HT-29 (cell line): ENCODE measurements at places on chromosomes 5 and 9. TPM values are rescaled to one million over a fixed set of nuclear protein-coding genes. Genes with fewer than 3 reads are reported as not detected.

ACSL6 gene
- total RNA-seq, result not detected in 2 replicates

RGMB gene
- 14.3 and 16.8 TPM in 2 replicates for total RNA-seq

SPINK13 gene
- not detected in 2 replicates for total RNA-seq

RGS14 gene
- total RNA-seq, result 48.9 and 58.3 TPM in 2 replicates

FAM151B gene
- 1.5 and 1.6 TPM in 2 replicates for total RNA-seq

SMIM27 gene
- total RNA-seq, result 1.9 and 3.3 TPM in 2 replicates

DMGDH gene
- total RNA-seq, result not detected in 2 replicates

IFNA14 gene
- not detected in 2 replicates for total RNA-seq

ENHO gene
- 0.94 and 1.4 TPM in 2 replicates for total RNA-seq
